ENCODE measurements at places on chromosomes 1 and 21.

- no peak for DNase-seq
Observed at GRCh38 chr1:203291201-203292096, 13.9 kb upstream of the BTG2 start.

DNA sequence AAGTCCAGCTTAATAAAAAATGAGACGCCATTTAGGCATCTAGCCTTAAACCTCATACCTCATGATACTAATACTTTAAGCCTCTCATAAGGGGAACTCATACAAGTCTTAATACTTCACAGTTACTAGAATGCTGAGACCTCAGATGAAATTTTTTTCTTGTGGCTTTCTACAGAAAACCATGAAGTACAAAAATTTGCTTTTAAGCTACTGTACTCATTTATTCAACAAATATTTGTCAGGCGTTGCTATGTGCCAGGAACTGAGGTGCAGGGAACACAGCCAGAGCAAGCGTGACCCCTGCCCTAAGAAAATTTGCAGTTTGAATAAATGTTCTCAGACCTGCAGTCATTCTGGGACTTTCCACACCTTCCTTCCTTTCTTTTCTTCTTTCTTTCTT lies 150.6 kb downstream of the MRPL39 start:
- no peak for DNase-seq

DNA sequence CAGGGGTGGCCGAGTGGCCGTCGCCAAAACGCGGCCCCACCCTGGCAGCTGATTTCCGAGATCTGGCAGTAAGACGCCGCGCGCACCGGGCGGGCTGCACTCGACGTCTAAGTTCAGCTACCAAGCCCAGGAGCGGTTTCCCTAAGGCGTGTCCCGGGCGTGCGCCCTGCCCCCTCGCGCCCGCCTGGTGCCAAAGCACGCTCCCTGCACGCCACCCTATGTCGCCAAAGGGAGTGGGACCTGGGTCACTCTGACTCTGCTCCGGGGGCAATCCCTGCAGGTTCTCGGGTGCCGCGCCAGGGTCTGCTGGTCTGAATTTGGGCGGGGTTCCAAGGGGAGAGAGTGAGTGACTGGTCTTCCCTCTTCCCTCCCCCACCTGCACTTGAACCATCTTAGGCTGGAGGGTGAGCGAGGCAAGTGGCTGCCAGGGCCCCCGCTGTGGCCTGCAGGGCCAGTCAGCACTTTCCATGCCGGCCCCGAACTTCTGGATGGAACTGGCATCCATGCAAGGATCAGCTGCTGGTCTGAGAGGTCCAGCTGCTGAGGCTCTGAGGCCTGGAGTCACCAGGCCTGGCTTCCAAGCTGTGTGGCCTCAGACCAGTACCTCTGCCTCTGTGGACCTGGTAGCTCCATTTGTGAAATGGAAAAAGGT lies at the start of gene LRRC38:
Gene LRRC38 (minus strand): TSS at position 109 of the 652 bp plus-strand sequence. CDS start 410 bp downstream, outside the sequence.
- DNase-seq = no peak

DNA sequence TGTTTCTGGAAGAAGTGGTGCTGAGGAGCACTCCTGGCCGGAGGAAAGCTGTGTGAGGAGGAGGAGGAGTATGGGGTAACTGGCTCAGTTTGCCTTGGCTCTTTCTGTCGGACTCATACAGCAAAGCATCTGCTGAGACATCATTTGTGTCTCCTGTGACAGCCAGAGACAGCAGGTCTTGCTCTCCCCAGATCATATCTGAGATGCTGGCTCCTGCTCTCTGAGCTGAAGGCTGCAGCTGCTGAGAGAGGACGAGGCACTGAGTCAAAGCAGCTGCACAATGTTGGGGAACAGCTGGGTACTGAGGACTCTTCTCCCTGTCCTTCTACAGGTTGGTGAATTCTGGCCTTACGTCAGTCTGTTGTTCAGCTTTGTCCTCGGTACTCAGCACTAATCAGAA lies 14.3 kb downstream of the OR2B11 start:
- no peak for DNase-seq

- no peak for DNase-seq
Observed at GRCh38 chr1:153441238-153441755, 19.2 kb downstream of the S100A7 start.

DNA sequence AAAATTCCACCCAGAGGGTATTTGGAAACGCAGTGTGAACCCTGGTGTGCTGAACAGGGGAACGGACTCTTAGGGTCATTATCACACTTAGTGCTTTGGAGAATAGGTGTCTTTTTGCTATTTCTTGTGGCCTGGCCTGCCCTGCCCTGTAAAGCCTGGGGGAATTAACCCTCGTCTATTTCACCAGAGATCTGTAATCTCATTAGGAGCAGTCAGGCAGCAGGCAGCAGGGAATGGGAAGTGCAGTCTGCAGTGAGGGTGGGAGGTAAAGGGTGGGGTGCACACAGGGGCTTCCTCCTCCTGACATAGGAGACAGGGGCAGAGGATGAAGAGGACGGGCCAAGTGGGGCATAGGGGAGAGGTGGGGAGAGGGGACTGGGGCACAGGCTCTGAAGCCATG lies 1.1 kb upstream of the SLC1A7 start:
- no peak for DNase-seq

GRCh38 chr1:71462247-71462646 lies 381.4 kb upstream of the ZRANB2 start:
- no peak for DNase-seq

DNA sequence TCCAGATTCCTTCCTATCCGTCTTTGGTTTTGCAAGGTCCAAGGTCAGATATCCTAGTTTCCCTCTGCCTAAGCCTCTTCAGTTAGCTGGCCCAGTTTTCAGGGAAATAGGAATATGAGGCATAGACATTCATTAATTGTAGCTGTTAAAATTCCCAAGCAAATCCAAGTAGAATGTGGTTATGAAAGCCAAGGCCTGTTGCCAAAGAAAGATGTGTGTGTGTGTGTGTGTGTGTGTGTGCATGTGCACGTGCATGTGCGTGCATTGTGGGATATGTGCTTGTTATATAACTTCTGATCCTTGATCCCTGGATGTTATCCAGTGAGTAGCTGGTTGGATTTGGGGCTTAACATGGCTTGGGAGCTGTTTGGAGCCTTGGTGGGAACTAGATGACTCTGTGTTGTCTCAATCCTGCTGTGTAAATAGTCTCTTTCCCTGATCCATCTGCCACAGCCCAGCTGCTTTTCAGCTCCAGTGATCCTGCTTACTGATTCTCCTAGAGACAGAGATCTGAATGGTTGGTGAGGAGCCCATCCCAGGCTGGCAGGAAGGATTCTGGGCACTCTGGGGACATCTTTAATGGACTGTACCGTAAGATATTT lies 70.6 kb upstream of the GCLM start:
- peak; percentile 51 for DNase-seq

DNA sequence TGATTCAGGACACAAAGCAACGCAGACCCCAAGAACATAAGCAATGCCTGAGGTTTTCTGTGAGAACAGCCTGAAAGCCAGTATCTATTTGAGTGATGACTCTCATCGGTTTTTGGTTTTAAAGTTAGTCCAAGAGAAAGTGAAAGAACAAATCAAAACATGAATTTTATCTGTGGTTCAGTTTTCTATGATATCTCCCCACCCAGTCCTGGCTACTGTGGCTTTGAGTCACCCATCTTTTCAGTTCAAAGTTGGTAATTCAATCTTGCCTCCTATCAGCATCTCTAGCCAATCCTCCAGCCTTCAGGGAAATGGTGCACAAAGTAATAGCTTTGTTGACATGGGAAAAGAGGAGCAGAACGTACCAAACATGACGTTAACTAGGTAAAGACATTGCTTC lies 40.5 kb upstream of the KRTAP19-8 start:
- no peak for DNase-seq

DNA sequence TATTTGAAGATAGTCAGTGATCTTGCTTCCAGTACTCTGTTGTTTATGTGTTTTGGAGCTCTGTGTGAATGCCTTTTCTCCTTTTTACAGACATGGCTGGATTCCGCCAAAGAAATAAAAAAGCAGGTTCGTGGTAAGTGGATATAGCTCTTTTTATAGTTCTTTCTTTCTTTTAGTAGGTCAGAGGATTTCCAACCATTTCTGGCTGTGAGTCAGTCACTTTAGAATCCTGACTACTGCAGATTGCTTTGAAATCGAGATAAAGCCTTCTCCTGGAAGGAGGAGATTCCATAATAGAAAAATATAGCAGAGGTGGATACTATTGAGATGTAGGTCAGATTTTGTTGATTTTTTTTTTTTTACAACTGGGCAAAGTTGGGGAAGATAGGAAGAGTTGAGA lies 97.4 kb downstream of the EPB41 start:
- no peak for DNase-seq

DNA sequence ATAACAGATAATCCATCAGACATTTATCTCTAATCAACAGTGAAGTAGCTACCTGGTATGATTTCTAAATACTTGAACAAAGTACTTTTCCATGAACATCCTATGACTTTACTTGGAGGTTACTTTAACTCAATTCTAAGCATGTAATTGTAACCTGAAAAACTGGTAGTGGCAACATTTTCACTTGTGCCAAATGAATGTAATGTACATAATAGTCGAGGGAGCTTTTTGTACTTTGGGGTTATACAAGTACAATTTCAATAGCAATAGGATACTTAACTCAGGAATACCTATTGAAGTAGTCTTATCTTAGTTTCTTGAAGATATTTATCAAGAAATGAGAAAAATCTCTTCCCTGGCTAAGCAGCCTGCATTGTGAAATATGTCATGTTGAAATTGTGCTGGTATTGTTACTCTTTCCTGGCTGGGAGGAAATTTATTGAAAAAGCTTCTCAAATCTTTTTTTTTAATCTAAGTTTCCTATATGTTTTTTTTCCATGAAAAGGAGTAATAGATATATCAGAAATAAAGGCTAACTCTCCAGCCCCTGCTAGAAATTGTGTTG lies 33.7 kb upstream of the CACYBP start:
- no peak for DNase-seq

GRCh38 chr1:60831780-60832179 lies 250.6 kb upstream of the NFIA start:
- no peak for DNase-seq

DNA sequence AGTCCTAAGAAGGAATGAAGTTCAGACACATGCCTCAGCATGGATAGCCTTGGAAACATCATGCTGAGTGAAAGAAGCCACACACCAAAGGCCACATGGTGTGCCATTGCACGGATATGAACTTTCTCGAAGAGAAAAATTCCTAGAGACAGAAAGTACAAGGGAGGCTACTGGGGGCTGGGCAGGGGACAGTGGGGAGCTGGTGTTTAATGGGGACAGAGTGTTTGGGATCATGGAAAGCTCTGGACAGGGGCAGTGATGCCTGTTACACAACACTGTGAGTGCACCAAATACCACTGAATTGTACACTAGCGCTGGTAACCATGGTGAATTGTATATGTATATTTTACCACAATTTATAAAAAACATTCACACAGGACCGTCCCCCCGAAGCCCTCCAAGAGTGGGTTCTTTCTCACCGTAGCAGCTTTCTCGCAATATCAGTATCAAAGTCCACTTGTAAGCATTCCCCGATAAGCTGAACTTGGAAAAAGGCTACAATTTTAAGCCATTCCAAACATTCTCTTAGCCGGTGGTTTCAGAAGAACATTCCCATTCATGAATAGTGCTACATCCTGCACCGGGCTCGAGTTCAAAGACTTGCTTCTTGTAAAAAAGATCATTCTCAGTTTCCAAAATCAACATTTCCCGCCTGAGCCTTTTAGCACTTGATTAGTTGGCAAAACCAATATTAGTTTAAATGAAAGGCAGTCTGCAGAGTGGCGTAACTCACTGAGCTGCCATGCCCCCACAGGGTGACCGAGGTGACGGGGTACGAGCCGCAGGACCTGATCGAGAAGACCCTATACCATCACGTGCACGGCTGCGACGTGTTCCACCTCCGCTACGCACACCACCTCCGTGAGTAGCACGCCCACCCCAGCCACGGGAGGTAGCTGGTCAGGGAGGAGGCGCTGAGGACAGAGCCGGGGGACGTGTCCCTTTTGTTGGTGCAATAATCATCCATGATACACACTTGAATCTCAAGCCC lies 31.7 kb downstream of the SIM2 start:
- DNase-seq = no peak

GRCh38 chr1:6700853-6701436 lies 671 bp downstream of the DNAJC11 start:
- no peak for DNase-seq

GRCh38 chr1:153698020-153698922 lies 19.8 kb downstream of the NPR1 start:
- DNase-seq = peak; percentile 89

GRCh38 chr1:205775717-205776056 lies 405 bp upstream of the RAB29 start:
- DNase-seq = no peak

- DNase-seq = no peak
Observed at GRCh38 chr1:6467744-6468688, 2.0 kb upstream of the TNFRSF25 start.
